ENCODE measurements at places on chromosomes 2 and 18. TPM values are rescaled to one million over a fixed set of nuclear protein-coding genes. Genes with fewer than 3 reads are reported as not detected.

The STON1 gene
- 3.0 TPM for total RNA-seq

The AMER3 gene
- not detected for total RNA-seq

- no peak for DNase-seq
- H3K4me3 ChIP-seq: no peak overlapping the region
- H3K36me3 ChIP-seq: peaks cover 6% of the 10 kb centered on the region
- no peak overlapping the region for H3K27ac ChIP-seq
Observed at GRCh38 chr2:174704061-174704460, 60.2 kb downstream of the CHRNA1 start.

GRCh38 chr2:144668493-144669110, 148.7 kb upstream of the ZEB2 start:
- no peaks in the 10 kb centered on the region for H3K36me3 ChIP-seq
- H3K4me3 ChIP-seq: no peak overlapping the region
- no peaks in the 10 kb centered on the region for H3K4me1 ChIP-seq
- DNase-seq: no peak
- no peak overlapping the region for H3K27ac ChIP-seq

DNA sequence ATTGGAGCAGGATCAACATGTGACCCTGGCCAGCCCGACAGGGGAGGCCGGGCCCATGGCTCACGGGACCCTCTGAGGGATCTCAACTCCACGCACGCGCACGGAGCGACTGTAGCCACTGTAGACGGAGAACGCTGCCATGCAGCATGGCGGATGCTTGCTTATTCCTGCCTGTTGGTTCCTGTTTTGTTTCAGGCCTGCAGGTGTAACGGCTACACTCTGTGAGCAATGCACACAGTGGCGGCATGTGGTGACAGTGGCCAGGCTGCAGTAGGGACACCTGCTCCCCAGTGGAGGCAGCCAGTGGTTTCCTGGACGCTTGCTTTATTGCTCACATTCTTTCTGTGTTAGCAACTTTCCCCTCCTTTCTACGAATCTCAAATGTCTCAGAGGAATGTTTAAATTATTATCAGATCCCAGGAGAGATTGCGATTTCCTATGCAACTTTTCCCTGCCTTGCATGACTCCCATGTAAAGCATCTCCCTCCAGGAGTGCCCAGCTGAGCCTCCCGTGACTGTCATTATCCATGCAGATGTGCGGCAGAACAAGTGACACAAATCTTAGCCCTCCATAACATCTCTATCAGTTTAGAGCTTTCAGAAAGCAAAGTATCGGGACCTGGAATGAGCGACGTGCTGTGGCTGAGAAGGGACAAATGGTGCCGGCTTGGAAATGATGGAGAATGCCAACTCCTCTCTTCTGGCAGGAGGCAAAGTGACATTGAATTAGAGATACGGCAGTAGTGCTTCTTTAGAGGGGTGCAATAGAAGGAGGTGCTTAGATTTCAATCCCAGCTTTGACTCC, 209.7 kb downstream of the ASB1 start:
- peaks cover 47% of the 10 kb centered on the region for H3K27me3 ChIP-seq
- H3K4me1 ChIP-seq: peaks cover 27% of the 10 kb centered on the region
- 0 out of 2 replicates have a peak overlapping the region, but pooled peaks have one; percentile 7 for H3K27ac ChIP-seq
- no peaks in the 10 kb centered on the region for H3K36me3 ChIP-seq
- peak; percentile 69 for DNase-seq

- no peaks in the 10 kb centered on the region for H3K27me3 ChIP-seq
- H3K27ac ChIP-seq: peak overlapping the region; percentile 77
- H3K4me3 ChIP-seq: peak overlapping the region; percentile 62
Observed at GRCh38 chr18:29157057-29157780, 980.3 kb upstream of the CDH2 start.
